ENCODE measurements at places on chromosomes 16 and 17. TPM values are rescaled to one million over a fixed set of nuclear protein-coding genes. Genes with fewer than 3 reads are reported as not detected.

NT5C gene
- total RNA-seq: 62.8 TPM

RASL10B gene
- total RNA-seq: 13.8 TPM

P2RX5 gene
- 15.4 TPM for total RNA-seq

PRR29 gene
- total RNA-seq: not detected

DNA sequence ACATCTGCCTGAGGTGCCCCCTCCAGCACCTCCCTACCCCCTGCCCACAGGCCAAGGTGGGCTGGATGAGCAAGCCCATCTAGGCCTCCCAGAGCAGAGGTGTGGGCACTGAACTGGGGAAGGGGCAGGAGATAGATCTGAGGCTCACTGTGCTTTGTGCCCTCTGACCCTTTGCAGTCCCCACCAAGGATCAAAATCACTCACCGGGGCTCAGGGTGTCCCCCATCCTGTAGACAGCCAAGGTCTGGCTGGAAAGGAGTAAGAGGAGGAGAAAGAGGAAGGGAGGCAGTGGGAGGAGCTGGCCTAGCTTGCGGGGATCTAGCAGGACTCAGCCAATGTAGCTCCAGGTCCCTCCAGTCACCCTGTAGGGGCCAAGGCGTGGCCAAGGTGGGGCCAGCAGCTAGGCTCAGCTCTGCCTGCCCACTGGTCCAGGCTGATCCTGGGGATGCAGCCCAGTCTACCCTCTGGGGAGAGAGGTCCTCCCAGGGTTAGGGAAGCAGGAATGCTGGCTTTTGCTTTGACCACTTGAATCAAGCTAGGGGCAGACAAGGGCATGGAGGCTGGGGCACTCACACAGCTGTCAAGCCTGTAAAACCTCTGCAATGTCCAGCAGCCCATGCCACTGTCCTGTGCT is 1.8 kb downstream of the SLC12A4 start:
- no peak for DNase-seq

- DNase-seq: no peak
Measured at GRCh38 chr17:77609553-77610517, 348.7 kb upstream of the TNRC6C start.

DNA sequence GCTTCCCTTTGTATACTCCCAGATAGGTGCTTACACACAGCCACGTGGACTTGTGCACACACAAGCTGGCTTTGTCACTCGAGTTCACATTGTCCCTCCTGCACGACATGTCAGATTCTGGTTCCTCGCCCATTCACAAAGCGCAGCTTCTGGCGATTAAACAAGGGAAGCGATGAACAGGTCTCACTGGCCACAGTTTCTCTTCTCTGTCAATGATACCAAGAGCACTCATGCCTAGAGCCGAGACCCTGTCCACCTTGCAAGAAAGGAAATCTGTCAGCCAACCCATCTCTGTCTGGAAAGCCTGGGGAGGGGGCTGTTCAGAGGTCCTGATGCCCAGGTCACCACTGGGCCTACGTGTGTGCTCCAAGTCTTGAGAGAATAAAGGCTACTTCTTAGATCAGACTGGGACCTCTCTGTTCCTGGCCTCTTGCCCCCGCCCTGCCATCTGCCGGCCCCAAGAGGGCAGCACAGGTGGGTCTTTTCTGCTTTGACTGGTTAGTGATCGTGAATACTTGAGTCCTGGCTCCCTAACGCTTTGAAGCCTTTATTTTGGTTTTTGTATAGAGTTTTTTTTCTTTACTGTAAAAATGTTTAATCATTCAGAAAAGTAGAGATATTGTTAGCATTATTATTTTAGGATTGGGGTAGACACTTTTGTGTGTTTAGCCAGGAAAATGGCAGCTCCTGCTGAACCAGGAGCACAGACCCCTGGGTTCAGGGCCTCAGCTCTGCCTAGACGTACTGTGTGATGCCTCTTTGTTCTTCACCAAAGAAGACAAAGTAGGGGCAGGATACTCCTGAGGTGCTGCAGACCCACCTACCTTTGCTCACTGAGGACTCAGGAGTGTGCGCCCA is 104.7 kb downstream of the MRM1 start:
- DNase-seq: no peak
